Left lobe of liver (tissue), 2 donors: ENCODE measurements at places on chromosomes 7 and 10. TPM values are rescaled to one million over a fixed set of nuclear protein-coding genes. Genes with fewer than 3 reads are reported as not detected.
A peak's percentile ranks its signal among the peaks of the same experiment; 100 is the strongest.

DNA sequence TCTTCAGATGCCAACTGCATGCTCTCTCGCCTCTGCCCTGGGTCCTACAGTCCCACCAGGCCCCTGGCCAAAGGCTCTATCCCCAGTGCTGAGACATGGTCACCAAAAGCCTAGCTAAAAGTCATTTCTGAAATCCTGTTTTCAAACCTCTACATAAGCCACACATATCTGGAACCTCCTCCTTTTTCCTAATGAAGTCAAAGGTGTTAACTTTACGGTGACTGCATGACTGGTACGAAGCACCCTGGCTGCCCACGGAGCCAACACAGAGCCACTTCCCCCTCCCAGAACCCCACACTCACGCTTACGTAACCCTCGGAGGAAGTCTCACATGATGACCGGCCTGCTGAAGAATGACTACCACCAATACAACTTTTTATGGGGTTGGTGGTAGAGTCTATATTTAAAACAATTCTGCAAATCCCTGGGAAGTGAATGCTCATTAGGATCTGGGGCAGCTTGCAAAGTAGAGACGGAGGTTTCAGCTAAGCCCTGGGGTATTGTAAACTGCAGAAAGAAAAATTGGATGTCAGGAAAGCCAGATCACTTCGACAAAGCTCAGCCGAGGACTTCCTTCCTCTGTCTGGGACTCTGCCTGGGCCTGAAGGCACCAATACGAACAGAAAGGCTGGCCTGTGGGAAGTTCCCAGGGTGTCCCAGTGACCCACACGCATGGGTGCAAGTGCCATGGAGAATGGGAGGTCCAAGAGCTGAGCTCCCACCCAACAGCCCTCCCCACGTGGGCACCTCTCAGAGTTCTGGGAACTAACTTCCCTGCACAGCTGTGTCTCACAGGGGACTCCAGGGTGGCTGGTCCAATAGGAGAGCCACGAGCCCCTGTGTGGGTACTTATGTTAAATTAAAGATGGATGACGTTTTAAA, 50.7 kb downstream of the PDGFA start:
- no peak for DNase-seq

OAT gene
- total RNA-seq, result 42.7 TPM

DNA sequence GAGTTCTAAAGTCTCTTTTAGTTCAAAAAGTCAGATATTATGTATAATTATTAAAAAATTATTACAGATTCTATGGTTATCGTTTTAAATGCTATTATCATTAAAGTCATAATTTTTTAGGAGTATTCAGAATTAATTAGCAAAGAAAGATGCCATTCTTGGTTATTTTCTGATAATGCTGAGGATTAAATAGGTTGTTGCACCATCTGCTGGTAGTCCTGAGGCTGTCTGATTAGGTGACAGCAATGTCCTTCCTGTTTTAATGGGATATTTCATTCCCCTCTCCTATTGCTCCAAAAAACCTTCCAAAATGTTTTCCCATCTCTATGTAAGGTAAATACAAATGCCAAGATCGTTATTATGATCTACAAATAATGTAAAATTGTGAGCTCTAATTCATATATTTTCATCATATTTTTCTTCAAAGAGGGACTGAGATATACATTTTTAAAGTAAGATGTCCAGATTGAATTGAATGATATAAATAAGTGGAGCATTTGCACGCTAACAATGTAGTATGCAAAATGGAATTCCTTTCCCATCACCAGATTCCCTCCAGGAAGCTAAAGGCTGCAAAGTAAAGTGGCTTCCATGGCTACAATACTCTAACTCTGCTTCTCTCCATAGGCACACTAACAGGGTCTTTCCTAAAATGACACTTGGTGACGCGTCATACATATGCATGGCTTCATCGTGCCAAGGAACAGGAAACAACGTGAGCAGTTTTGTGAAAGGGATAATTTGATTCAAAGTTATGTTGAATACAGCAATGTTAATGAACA, 58.8 kb upstream of the AKR1E2 start:
- no peak for DNase-seq

DNA sequence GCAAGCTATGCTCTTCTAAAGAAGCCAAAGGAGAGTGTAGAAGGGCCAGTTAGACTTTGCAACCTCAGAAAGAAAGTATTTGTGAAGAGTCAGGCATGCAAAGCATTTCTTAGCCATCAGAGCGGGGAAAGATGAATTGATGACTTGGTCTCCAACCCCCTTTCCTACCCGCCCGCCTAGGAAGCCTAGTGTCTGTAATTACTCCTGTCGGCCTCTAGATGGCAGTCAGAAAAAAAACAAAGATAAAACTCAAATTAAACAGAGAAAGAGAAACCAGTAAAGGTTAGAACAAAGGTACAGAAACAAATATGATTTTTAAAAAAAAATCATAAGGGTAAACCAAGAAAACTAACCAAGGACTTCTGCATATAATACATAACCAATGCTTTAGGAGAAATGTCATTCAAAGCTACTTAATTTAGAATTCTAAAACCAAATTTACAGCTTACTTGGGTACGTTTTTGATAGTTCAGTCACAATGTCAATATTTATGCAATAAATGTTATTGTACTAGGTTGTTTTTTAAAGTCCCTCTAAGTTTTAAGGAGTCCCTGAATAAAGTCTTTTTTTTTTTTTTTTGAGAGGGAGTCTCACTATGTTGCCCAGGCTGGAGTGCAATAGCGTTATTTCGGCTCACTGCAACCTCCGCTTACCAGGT, 97.6 kb downstream of the LYZL1 start:
- no peak for DNase-seq

- no peak for DNase-seq
Observed at GRCh38 chr7:101174322-101174854, 5.7 kb downstream of the NAT16 start.

- DNase-seq, result peak; percentile 38
Observed at GRCh38 chr7:47402941-47403866, 178.7 kb downstream of the TNS3 start.

DNA sequence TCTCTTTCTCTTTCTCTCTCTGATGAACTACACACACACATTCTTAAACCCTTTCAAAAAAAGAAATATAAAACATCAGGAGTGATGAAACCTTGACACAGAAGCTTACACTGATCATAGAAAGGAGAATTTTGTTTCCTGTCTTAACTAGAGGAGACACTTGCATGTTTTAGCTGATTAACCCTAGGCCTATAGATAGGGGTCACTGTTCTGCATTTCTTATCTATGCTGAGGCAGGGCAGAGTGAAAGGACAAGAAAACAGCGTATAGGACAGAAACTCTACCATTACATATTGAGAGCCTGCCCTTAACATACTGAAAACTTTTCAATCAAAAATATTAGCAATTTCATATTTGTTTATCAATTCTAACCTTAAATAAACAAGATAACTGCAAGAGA, 680.6 kb upstream of the MBL2 start:
- no peak for DNase-seq

SLC13A4 gene
- total RNA-seq, result 0.35 TPM

CNNM1 gene
- 0.08 TPM for total RNA-seq

DNA sequence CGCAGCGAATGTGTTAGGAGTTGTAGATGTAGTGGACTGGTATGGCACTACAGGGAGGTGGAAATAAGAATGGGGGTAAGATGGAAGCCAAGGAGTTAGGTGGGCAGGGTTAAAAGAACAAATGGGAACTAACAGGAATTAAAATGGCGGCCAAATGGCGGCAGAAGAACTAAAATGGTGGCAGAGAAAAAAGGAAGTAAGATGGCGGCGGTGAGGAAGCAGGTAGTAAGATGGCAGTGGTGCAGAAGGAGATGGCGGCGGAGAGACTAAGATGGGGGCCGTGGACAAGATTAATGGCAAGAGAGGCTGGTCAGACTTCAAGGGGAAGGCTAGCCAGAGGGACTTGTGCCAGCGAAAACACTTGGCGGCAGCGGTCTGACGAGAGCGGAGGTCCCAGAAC, 44.5 kb downstream of the ZNF138 start:
- DNase-seq, result no peak

YKT6 gene
- 19.9 TPM for total RNA-seq

ENO4 gene
- total RNA-seq, result not detected

DNA sequence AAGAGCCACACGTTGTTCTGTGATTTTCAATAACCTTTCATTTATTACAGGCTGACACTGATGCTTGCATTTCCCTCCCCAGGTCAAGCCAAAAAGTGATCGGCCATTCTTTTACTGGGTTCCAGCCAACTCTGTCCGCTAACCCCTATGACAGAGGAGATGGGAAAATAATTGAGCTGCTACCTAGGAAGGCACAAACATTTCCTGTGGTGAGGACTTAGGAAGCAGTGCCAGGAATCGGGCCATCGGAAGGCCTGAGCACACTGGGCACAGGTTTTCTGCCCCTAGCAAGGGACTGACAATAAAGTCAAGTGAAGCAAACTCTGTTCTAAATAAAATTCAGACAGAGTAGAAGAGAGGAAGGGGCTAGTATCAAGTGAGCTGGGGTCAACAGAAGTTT, 313.0 kb upstream of the AOAH start:
- DNase-seq, result no peak

TDRD1 gene
- 0.05 TPM for total RNA-seq

TMEM139 gene
- 22.0 TPM for total RNA-seq

GRCh38 chr10:60605476-60605875, 172.8 kb upstream of the CDK1 start:
- DNase-seq, result no peak

MMS19 gene
- 20.7 TPM for total RNA-seq

- DNase-seq, result no peak
Observed at GRCh38 chr10:119211625-119212441, 4.5 kb downstream of the GRK5 start.

- DNase-seq, result no peak
Observed at GRCh38 chr10:122421054-122421625, 33.3 kb upstream of the ARMS2 start.

- no peak for DNase-seq
Observed at GRCh38 chr10:62811159-62811875, 4.8 kb downstream of the EGR2 start.

- no peak for DNase-seq
Observed at GRCh38 chr7:127587663-127588018, 570 bp upstream of the ARF5 start.

GRCh38 chr7:5445981-5446594, 22.5 kb upstream of the TNRC18 start:
- DNase-seq, result no peak

PLPP4 gene
- 0.48 TPM for total RNA-seq

DNA sequence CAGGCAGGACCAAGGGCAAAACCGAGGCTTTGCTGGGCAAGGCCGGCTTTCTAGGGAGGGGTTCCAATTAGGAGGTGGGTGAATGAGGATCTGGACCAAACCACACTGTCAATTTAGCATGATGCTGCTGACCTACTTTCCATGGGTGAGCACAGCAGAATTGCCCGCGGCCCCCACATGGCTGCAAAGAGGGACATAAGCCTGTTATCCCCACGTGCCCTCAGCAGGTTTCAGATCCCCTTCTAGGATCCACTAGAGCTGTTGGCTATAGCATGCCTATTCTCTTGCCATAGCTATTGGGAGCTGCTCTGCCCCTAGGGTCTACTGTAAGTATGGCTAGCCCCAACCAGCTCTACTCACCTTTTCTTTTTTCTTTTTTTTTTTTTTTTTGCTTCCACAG, 102.8 kb downstream of the COL13A1 start:
- no peak for DNase-seq

GRCh38 chr7:95246831-95247370, 77.4 kb downstream of the PON1 start:
- DNase-seq, result peak; percentile 48

RAMP3 gene
- total RNA-seq, result 5.8 TPM

DNA sequence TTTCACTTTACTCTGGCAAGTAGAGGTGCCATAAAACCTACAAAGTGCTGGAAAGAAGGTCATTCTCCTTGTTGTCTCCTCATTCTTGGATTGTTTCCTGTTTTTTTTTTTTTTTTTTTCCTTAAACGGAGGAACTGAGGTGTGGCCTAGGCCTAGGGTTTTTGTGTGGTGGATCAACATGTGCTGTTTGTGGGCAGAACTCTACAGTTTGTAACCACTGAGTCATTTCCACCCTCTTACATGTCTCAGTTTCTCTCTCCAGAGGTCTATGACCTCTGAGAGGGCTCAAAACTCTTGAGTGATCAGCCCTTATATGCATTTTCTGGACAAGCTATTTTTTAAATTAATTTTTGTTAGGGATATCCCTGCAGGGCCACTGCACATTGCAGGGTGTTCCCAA, 296.0 kb downstream of the PPP1R3A start:
- DNase-seq, result no peak

ICA1 gene
- 1.9 TPM for total RNA-seq

ZRANB1 gene
- total RNA-seq, result 11.6 TPM

ATRNL1 gene
- total RNA-seq, result 1.3 TPM

LRRC61 gene
- 14.0 TPM for total RNA-seq

- DNase-seq, result no peak
Observed at GRCh38 chr7:94296881-94297280, 97.8 kb upstream of the COL1A2 start.
